ENCODE measurements at places on chromosomes 2 and 18.

- no peak overlapping the region for H3K27ac ChIP-seq
- no peaks in the 10 kb centered on the region for H3K36me3 ChIP-seq
- no peak for DNase-seq
- no peaks in the 10 kb centered on the region for H3K27me3 ChIP-seq
- no peak overlapping the region for H3K4me3 ChIP-seq
- H3K4me1 ChIP-seq, result no peaks in the 10 kb centered on the region
These were observed 78.7 kb downstream of the GBX2 start for GRCh38 chr2:236089271-236090026.

GRCh38 chr2:28802975-28803429, 7.6 kb upstream of the SPDYA start:
- H3K4me1 ChIP-seq, result no peaks in the 10 kb centered on the region
- no peaks in the 10 kb centered on the region for H3K36me3 ChIP-seq
- H3K27me3 ChIP-seq, result no peaks in the 10 kb centered on the region

GRCh38 chr2:194301946-194302345, 1355.1 kb upstream of the SLC39A10 start:
- no peak overlapping the region for H3K27ac ChIP-seq
- no peak for DNase-seq
- no peaks in the 10 kb centered on the region for H3K27me3 ChIP-seq
- no peaks in the 10 kb centered on the region for H3K4me1 ChIP-seq
- H3K4me3 ChIP-seq, result no peak overlapping the region
- no peaks in the 10 kb centered on the region for H3K36me3 ChIP-seq

- no peak overlapping the region for H3K4me3 ChIP-seq
- no peak for DNase-seq
- H3K27ac ChIP-seq, result no peak overlapping the region
- H3K4me1 ChIP-seq, result no peaks in the 10 kb centered on the region
These were observed 32.8 kb upstream of the PEX13 start for GRCh38 chr2:60984720-60985119.
